Stimulated activated CD8-positive, alpha-beta memory T cell treated with anti-CD3 and anti-CD28 coated beads, Interleukin-7, amount 100 ng/mL, for 1 hour (primary cell): ENCODE measurements at places on chromosomes 4 and X.

DNA sequence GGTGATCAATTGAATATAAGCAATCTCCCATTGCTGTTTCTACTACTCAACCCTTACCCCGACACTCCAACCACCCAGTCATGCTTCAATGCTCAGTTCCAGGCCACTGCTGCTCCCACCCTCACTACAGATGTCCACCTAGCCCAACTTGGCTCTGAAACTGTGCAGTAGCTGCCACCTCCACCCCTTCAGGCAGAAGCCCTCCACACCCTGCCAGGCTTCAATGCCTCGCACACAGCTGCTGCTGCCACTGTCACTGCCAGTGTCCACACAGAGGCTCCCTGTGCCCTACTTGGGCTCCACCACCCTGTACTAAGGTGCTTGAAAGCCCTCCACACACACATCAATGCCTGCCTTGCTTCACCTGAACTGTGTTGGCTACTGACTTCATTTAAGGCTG is 34.6 kb downstream of the LAMTOR3 start:
- DNase-seq = no peak

DNA sequence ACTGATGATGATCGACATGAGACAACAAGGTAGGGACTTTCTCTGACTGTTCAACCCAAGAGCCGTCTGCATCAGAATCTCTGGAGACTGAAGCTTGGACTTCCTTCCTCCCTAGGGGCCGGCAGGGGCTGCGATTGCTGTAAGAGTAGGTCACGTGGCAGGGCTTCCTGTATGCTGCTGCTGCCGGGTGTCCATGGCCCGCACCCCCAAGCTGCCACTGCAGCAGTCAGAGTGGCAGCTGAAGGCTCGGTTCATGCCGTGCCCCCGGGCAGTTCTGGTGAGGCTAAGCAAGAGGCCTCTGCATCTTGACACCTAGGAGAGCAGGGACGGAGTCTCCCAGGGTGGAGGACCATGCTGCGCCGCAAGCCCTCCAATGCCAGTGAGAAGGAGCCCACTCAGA is at the start of gene SASH3:
Gene SASH3 (plus strand): TSS at position 203 of the 400 bp plus-strand sequence. CDS start 149 bp downstream, at position 352.
- no peak for DNase-seq

- DNase-seq = no peak
Observed at GRCh38 chrX:77436682-77437081, 10.5 kb upstream of the FGF16 start.

- DNase-seq = no peak
Observed at GRCh38 chr4:79385641-79386040, 22.4 kb downstream of the GK2 start.

DNA sequence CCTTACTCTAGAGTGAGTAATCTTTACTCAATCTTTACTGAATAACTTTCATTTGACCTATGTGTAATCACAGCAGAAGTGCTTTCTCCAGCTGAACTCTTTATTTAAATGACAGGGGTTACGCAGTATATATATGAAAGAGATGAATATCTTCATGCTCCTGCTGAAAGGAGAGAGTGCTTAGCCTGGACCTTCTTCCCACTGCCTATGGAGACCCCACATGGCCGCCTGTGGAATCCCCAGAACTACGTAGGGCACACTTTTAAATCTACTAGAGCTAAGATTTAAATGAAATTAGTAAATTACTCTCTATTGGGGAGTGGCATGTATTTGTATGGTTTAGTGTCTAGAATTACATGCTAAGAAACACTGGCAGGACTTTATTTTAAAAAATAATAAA is 391.2 kb downstream of the ANKRD50 start:
- no peak for DNase-seq

DNA sequence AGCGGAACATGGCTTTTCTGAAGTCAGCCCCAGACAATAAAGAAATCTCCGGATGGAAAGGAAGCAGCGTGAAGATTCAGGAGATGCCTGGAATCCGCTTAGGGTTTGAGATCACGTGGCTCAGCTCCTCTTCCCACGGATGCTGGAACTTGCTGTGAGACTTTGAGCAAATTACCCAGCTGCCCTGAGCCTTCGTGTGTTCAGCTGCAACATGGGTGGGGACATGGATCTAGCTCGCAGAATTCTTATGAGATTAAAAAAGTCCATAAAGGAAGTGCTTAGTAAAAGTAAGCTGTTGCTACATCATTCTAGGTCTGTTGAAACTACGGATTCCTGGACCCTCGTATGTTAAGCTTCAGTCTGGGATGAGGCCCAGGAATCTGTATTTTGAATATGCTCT is 55.7 kb upstream of the STIM2 start:
- no peak for DNase-seq

- no peak for DNase-seq
Observed at GRCh38 chrX:111585337-111585736, 73.9 kb downstream of the SERTM2 start.

GRCh38 chr4:125338814-125339213 is 24.1 kb downstream of the FAT4 start:
- DNase-seq = no peak

GRCh38 chrX:115894087-115894486 is 276.5 kb upstream of the AGTR2 start:
- no peak for DNase-seq

DNA sequence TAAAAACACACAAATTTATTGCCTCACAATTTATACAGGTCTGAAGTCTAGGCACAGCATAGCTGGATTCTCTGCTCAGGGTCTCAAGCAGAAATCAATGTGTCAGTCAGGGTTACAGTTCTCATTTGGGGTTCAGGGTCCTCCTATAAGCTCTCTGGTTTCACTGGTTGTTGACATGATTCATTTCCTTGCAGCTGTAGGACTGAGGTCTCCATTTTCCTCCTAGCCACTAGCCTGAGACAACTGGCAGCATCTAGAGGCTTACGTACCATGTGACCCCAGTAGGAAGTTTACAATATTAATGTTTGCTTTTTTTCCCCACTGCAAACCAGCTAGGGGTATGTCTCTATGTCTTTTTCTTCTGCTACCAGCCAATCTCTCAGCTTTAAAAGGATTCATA is 102.5 kb downstream of the CPEB2 start:
- DNase-seq = no peak

- no peak for DNase-seq
Observed at GRCh38 chr4:16154451-16154850, 70.6 kb upstream of the PROM1 start.
